ENCODE measurements at places on chromosomes 3 and 15.

GRCh38 chr3:113006359-113007056, 15.7 kb downstream of the GTPBP8 start:
- DNase-seq = no peak

DNA sequence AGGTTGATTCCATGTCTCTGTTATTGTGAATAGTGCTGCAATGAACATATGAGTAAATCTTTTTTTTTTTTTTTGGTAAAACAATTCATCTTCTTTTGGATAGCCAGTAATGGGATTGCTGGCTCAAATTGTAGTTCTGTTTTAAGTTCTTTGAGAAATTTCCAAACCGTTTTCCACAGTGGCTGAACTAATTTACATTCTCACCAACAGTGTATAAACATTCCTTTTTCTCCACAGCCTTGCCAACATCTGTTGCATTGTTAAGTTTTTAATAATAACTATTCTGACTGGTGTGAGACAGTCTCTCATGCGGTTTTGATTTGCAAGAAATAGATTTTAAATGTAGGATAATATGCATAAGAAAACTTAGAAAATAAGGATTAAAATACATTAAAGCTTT, 279.0 kb upstream of the EPHA3 start:
- DNase-seq = no peak

DNA sequence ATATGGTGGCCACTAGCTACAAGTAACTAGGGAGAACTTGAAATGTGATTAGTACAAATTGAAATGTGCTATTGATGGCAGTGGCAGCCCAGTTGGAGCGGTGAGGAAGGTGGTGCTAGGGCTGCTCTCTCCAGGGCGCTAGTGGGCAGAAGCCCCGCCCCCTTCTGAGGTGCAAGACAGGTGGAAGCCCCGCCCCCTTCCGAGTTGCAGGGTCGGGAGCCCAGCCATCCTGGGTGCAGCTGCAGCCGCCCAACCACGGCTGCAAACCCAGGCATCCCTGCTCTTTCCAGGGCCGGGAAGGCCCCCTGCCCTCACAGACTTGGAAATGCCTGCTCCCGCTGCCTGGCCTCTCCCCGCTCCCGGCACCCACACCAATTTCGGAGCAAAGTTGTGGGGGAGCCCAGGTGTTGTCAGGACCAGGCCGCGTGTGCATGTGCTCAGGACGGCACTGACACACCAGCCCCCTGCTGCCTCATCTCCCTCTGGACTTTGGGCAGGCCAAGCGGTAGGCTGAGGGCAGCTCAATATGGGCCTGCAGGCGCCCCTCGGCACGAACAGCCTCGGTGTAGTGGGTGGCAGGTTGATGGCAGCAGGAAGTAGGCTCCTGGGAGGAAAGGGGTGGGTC, 10.0 kb downstream of the ATR start:
- no peak for DNase-seq

GRCh38 chr3:11541321-11542303, 102.1 kb downstream of the VGLL4 start:
- no peak for DNase-seq

DNA sequence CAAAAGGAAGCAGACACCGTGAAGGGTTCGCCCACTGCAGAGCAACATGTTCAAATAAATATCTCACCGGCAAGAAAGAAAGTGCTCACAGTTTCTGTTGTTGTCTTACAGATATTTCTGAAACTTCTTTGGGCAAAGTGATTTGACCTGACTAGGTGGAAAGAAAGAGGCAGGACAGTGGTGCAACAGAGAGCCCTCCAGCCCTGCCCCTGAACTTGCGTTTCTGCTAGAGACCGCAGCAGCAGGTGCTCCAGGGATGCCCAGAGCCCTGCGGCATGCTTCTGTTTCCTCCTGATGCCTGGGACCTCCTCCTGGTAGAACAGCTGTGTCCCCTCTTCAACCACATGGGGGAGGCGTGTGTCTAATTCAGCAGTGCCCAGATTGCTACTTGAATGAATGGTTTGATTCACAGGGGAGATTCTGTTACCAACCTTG, 123.4 kb downstream of the ATP10A start:
- no peak for DNase-seq
